ENCODE measurements at places on chromosomes 3 and 15.

- no peak for DNase-seq
Measured at GRCh38 chr3:71734881-71735280, 9.7 kb upstream of the EIF4E3 start.

DNA sequence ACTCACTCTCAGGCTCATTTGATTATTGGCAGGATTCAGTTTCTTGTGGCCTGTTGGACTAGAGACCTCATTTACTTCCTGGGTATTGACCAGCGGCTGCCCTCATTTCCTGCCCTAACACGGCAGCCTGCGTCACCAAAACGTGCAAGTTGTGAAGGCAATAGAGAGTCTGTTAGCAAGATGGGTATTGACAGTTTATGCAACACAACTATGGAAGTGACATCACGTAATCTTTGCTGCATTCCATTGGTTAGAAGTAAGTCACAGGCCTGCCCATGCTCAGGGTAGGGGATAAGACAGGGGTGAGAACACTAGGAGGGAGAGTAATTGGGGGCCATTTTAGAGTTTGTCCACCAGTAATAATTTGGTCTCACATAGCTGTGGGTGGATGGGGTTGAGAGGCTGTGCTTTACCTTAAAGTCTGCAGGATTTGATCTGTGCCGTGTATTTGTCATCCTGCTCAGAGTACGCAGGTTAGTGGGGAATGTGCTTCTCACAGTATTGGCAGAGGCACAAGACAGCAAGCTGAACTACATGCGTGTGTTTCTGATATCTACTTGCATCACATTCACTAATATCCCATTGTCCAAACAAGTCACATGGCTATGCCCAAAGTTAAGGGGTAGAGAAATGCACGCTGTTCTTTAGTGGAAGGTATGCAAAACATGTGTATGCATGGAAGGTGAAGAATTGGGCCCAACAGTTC is 83.3 kb downstream of the EDEM1 start:
- no peak for DNase-seq

GRCh38 chr3:48222616-48223513 is at the start of gene CAMP:
TSS of gene CAMP (plus strand) at chr3:48223495. CDS start at chr3:48223512, 17 bp downstream.
- DNase-seq = no peak

DNA sequence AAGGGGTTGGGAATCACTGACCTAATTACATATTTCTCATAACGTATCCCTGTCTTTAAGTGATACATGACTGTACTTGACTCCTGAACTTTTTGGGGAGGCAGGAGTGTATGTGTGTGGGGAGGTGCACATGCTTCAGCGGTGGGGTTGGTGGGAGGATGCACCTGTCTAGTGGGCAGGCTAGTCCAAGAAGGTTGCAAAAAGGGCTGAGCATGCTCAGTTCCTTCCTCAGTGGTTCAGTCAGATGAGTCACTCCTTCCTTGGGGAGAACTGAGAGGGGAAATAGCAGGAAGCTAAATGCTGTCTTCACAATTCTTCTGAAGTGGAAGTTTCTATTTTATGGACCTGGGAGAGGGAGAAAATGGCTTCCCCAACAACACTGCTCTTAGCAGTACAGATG is 24.6 kb upstream of the AP4E1 start:
- DNase-seq = no peak

Measured in activated CD4-positive, alpha-beta T cell treated with anti-CD3 and anti-CD28 coated beads for 24 hours (primary cell).